ENCODE measurements at places on chromosomes 2 and 18. TPM values are rescaled to one million over a fixed set of nuclear protein-coding genes. Genes with fewer than 3 reads are reported as not detected.

The CDK15 gene
- total RNA-seq: not detected

The AKAIN1 gene
- not detected for total RNA-seq

DNA sequence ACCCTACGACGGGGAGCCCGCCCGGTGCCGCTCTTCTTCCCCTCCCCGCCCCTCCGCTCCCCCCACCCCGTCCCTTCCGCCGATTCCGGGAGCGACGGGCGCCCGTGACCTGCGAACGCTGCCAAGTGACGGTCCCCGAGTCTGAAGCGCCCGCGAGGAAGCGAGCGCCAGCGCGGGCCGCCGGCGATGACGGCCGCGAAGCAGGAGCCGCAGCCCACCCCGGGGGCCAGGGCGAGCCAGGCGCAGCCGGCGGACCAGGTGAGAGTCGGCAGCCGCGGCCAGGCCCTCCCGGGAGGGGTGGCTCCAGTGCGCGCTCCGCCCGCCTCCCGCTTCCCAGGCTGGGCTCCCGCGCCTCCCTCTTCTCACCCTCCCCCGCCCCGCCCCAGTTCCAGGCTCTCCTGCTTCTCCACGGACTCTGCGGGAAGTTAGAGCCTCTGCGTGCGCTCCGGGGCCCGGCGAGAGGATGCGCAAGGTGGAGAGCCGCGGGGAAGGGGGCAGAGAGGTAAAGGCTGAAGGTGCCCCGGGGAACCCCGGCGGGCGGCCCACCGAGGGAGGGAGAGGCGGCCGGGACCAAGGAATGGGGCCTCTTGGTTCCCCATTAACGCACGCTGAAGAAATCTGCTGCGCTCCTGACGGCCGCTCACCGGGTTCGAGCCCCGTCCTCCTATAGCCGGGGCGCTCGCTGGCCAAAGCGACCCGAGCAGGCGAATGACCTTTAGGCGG lies 719.5 kb downstream of the DPP10 start:
- no peak for DNase-seq

GRCh38 chr2:237669628-237670392 lies 42.4 kb downstream of the LRRFIP1 start:
- no peak for DNase-seq

DNA sequence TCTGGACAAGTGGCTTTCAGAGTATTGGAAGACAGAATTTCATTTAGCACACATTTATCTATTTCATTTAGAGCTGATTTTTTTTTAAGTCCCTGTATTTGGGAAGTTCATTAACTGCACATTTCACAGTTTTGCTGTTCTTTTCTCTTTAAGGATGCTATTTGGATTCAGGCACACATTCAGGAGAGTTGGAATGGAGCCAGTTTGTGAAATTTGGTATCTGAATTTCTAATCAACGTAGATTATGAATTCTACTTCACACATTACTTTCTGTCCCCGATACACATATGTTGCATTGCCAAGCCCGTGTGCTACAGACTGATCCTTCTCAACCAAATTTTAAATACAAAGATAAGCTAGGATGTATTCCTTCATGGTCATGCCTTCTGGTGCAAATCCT lies 503.9 kb downstream of the IRS1 start:
- no peak for DNase-seq

DNA sequence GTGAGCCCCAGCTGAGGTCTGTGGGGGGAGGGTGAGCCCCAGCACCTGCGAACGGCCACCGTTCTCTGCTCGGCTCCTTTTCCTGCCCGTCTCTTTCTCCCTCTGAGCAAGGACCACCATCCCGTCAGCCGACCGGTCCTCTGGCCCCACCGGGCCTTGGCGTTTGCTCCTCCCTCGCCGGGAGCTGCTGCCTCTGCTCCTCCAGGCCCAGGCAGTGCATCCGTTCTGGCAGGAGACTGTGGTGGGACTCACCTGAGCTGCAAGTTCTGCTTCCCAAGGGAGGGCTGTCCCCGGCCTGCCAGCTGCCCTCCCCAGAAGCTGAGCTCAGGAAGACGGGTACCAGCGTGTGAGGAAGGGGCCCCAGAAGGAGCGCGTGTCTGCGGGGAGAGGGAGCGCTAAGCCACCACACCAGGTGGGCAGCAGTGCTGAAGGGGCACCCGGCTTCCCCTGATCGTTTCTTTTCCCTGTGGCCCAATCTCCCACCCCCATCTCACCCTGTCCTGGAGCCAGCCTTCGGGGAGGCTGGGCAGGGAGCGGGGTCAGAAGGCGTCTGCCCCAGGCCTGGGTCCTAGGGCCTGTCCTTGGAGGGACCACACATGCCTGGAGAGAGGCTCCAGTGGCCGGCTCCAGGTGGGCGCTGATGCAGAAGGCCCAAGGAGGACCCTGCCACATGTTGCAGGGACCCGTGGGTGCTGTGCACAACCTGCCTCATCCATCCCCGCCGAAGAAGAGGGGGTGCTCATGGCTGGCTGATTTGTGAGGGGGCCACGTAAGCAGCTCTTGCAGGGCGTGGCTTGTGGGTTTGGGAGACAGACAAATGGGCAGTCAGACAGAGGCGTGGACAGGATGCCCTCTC lies 2.5 kb upstream of the RTP5 start:
- no peak for DNase-seq

DNA sequence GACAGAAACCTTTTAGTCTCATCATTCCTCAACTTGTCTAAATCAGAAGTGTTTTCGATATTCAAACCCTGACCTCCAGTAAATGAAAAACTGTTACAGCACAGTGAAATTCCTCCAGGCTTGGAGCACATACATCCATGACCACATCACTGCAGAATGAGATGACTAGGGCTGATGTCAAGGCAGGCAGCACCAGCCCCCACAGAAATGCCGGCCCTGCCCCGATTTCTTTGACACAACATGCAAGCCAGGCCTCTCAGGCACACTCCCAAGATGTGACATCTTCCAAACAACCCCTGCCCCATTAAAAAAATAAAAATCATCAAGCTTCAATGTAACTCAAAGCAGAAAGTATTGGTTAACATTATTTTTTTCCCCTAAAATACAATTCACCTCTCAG lies 103.3 kb downstream of the CTAGE1 start:
- DNase-seq: no peak

DNA sequence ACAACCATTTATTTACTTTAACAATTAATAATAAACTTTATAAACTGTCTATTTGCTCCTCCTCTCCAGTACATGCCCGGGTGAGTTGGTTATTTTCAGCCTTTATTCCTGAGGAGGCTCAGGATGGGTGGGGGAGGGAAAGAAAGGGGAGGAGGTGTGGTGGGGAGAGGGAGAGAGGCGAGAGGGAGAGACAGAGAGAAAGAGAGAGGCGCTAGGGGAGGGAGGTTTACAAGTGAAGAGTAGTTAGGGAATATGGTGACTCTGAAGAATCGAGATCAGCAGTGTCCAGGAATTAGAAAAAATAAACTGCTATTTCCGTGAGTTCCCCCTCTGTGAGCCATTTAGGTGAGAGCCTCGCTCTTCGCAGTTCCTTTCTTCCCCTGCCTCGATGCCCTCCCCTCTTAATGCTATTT lies 138.9 kb downstream of the MEIS1 start:
- no peak for DNase-seq

GRCh38 chr18:42275949-42276730 lies 321.1 kb downstream of the PIK3C3 start:
- no peak for DNase-seq

GRCh38 chr2:26414311-26414710 lies 12.6 kb downstream of the DRC1 start:
- DNase-seq: no peak

DNA sequence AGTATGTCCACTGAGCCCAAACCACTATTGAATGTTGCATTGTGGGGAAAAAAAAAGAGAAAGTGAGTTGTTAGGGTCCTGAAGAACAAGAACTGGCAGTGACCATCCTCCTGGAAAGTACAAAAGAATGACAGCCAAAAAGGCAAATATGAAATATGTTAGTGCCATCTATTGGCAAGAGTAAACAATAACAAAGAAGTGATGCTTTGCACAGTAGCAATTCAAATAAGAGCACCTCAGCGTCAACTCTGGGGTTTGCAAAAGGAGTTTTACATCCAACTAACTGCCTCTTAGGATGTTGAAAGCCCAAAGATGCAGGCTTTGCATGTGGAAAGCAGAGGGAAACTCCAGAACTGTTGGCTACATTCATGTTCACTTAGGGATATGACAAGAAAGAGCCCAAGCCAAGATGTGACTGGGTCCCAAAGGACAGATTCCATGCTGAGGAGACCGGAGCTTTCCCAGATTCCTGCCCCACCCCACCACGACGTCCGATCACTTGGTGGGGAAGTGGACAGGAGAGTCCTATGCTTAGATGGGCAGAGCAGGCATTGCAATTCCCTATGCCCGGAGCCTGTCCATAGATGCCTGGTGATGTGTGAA lies 15.6 kb downstream of the TRABD2A start:
- peak; percentile 47 for DNase-seq

The SERPINB5 gene
- 330 TPM for total RNA-seq

GRCh38 chr2:222730366-222730999 lies 59.0 kb downstream of the MOGAT1 start:
- peak; percentile 30 for DNase-seq

DNA sequence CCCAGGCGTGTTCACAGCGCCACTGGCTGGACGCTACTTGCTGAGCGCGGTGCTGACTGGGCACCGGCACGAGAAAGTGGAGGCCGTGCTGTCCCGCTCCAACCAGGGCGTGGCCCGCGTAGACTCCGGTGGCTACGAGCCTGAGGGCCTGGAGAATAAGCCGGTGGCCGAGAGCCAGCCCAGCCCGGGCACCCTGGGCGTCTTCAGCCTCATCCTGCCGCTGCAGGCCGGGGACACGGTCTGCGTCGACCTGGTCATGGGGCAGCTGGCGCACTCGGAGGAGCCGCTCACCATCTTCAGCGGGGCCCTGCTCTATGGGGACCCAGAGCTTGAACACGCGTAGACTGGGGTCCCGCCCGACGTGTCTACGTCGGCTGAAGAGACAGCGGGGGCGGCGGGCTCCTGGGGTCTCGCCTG lies 891 bp upstream of the KHK start:
- peak; percentile 72 for DNase-seq

The STARD6 gene
- total RNA-seq: not detected

DNA sequence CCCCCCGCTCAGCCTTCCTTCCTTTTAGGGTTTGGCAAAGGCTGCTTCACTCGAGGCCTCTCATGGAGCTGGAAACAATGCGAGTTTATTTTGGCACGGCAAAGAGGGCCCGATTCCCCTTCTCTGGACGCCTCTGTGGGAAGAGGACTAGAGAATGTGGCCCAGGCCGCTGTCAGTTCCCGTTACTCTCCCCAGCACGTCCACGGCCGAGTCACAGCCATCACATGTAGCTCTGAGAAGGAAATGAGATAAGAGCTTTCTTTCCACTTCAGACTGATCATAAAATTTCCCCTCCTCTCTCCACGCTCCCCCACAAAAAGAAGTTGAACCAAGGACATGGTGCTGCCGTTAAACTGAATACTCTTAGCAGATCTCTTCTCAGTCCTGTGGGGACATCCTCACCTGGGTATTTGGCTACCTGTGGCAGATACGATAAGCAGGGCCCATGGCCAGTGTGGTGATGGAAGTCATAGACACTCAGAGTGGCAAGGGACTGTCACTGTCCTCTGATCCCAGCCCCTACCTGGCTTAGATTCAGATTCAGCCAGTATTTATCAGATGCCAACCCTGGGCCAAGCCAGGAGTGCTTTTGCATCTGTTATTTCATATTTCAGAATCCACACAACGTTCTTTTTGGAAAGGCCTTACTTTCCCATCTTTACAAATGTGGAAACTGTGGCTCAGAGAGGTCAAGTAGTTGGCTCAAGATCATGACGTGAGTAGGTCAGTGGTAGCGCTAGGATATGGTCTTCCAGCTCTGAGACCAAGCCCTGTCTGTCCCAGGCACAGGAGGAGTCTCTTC lies 101.2 kb downstream of the MCFD2 start:
- no peak for DNase-seq

DNA sequence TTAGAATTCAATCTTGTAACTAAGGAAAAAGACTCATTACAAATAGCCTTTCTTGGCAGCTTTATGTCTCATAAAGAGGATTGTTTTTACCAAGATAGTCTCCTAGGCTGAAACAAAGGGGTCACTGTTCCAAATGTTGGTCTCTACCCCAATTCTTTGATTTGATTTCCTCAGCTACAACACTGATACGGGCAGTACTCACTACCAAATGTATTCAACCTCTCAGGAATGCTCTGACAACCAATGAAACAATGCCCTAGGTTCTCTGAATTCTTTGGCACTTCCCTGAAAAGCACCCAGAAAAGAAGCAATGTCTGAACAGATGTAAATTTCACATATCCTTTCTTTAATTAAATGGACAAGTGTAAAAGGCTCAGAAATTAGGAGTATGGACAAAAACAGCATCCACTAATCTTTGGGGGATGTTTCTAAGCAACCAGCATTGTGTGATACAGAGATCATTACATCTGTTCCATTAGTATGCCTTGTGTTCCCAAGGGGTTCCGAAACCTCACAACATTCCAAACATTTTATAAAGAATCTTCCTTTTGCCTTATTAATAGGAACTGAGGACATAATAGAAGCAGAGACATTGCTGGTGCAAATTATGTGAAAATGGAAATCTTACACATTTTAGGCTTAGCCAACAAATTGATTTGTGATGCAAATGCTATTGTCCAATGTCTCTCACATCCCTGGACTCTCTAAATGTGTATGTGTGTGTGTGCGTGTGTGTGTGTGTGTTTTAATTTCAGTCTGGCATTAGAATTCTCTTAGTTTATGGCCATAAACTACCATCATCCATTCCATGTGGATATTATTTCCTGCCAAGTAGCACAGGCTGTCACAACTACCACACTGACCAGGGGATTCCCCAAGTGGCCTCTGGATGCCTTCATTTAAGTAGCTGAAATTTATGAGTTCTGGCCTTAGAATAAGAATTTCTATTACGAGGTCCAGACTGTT lies 276.0 kb downstream of the MTX2 start:
- no peak for DNase-seq

GRCh38 chr2:58047373-58047935 lies 848 bp downstream of the VRK2 start:
- DNase-seq: peak; percentile 40

DNA sequence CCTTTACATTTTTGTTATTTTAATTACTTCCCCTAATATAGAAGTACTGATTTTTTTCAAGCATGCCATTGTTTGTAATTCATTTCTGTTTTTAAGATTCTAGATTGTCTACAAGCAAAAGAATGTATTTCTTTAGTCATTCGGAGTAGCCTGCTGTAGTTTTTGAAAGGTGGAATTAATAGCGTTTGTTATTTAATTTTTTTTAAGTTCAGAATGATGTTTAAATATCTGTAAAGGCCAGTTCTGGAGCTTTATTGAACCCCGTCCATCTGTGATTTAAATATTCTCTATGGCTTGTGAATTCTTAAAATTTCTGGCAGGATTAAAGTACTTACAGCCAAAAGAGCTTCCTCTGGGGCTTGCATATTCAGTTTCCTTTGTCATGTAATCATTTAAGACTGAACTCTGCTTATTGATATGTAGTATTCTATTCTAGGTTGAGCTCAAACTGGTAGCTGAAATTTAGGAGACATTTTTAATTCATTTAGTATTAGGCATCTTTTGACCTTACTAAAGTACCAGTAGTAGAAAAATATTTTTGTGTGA lies 5.2 kb downstream of the TGIF1 start:
- no peak for DNase-seq
